Gastroesophageal sphincter (tissue), 4 donors: ENCODE measurements at places on chromosomes 1 and 21. TPM values are rescaled to one million over a fixed set of nuclear protein-coding genes. Genes with fewer than 3 reads are reported as not detected.
A peak's percentile ranks its signal among the peaks of the same experiment; 100 is the strongest.

The OR6N1 gene
- total RNA-seq = not detected

The GBP6 gene
- total RNA-seq = 16.7 TPM

The FAM151A gene
- not detected for total RNA-seq

The UMODL1 gene
- total RNA-seq = not detected

The FABP3 gene
- 39.4 TPM for total RNA-seq

The PTPN7 gene
- 1.8 TPM for total RNA-seq

The KNCN gene
- total RNA-seq = not detected

The TMEM200B gene
- total RNA-seq = 22.6 TPM

GRCh38 chr1:1000357-1001056 is 610 bp upstream of the HES4 start:
- peak overlapping the region; percentile 99 for H3K27ac ChIP-seq
- peaks cover 19% of the 10 kb centered on the region for H3K4me1 ChIP-seq
- H3K4me3 ChIP-seq = peak overlapping the region; percentile 55
- peaks cover 41% of the 10 kb centered on the region for H3K27me3 ChIP-seq

- no peaks in the 10 kb centered on the region for H3K4me1 ChIP-seq
- no peaks in the 10 kb centered on the region for H3K36me3 ChIP-seq
- no peak overlapping the region for H3K27ac ChIP-seq
- no peaks in the 10 kb centered on the region for H3K27me3 ChIP-seq
- H3K4me3 ChIP-seq = no peak overlapping the region
These were observed 33.1 kb downstream of the KCNJ15 start for GRCh38 chr21:38289705-38290485.

DNA sequence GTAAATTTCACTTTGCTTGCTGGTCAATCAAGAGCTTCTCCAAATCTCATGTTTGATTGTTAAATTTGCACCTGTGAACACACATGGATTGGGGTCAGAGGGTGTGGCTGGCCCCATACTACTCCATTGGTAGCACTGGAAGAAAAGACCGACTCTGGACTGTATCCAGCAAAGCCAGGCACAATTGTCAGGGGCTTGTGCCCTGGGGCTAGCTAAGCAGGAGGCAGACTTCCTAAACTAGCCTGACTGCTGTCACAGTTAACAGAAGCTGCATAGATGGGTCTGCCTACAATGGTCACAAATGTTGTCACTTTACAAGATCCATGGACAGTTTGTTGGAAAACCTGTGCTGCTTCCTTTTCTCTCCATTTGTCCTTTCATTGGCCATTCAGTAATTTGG is 421.0 kb downstream of the DSCAM start:
- H3K27ac ChIP-seq = no peak overlapping the region
- H3K4me3 ChIP-seq = no peak overlapping the region
- no peak for ATAC-seq
- no peaks in the 10 kb centered on the region for H3K4me1 ChIP-seq

DNA sequence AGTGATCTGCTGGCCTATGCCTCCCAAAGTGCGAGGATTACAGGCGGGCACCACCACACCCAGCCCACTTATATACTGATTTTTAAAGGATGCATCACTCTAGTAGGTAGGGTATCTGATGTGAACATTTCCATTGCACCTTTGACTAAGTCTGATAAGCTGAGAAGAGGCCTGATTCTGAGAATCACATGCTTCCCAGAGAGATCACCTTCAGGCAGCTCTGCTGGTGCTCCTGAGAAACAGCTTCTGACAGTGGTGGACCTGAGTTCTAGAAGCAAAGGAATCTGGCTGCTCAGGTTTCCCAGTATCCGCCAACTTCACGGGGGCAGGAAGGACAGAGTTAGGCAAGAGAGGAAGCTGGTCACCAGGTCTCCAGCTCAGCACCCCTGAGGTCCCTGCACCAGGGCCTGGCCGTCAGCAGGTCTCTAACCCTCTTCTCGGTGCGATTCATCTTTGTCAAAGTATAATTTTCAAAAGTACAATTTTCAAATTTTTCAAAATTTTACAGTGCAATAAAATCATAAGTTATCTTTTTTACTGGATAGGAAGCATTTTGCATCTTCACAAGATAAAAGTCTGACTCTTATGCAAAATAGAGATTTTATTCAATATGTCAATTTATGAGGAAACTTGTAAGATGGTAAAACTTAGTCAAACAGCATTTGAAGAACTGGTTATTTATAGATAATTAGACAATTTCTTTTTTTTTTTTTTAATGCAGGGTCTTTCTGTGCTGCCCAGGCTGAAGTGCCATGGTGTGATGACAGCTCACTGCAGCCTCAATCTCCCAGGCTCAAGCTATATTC is 25.8 kb upstream of the MPZL1 start:
- peaks cover 5% of the 10 kb centered on the region for H3K4me1 ChIP-seq
- peaks cover 87% of the 10 kb centered on the region for H3K36me3 ChIP-seq
- no peak overlapping the region for H3K27ac ChIP-seq

DNA sequence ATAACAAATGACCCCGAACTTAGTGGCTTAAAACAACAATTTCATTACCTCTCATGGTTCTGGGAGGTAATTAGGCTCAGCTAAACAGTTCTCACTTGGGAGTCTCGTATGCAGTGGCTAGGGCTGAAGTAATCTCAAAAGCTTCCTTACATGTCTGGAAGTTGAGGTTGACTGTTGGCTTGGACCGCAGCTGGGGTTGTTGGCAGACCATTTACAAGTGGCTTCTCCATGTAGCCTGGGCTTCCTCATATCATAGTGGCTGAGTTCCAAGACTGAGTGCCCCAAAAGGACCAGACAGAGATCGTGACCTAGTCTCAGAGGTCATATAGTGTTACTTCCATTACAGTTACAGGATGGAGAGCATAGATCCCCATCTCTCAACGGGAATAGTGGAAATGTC is 2.4 kb upstream of the POGZ start:
- H3K27ac ChIP-seq = no peak overlapping the region
- ATAC-seq = no peak
- H3K4me3 ChIP-seq = no peak overlapping the region
- H3K4me1 ChIP-seq = no peaks in the 10 kb centered on the region
- H3K27me3 ChIP-seq = no peaks in the 10 kb centered on the region

GRCh38 chr1:56644919-56645676 is at the start of gene PRKAA2:
PRKAA2 (plus strand) TSS chr1:56645314; CDS start chr1:56645388, 74 bp downstream.
- ATAC-seq = peak; percentile 79

- peaks cover 3% of the 10 kb centered on the region for H3K4me1 ChIP-seq
- H3K27ac ChIP-seq = no peak overlapping the region
- H3K4me3 ChIP-seq = no peak overlapping the region
- peaks cover 3% of the 10 kb centered on the region for H3K27me3 ChIP-seq
- H3K36me3 ChIP-seq = no peaks in the 10 kb centered on the region
These were observed 11.7 kb downstream of the AVPR1B start for GRCh38 chr1:206105464-206105995.

GRCh38 chr1:21311016-21311415 is 20.8 kb upstream of the ECE1 start:
- H3K36me3 ChIP-seq = no peaks in the 10 kb centered on the region
- H3K4me1 ChIP-seq = no peaks in the 10 kb centered on the region
- no peaks in the 10 kb centered on the region for H3K27me3 ChIP-seq
- no peak for ATAC-seq
- H3K4me3 ChIP-seq = no peak overlapping the region

GRCh38 chr1:93031711-93032110 is 47.4 kb upstream of the MTF2 start:
- ATAC-seq = no peak
- no peak overlapping the region for H3K27ac ChIP-seq
- H3K36me3 ChIP-seq = no peaks in the 10 kb centered on the region
- no peaks in the 10 kb centered on the region for H3K27me3 ChIP-seq

DNA sequence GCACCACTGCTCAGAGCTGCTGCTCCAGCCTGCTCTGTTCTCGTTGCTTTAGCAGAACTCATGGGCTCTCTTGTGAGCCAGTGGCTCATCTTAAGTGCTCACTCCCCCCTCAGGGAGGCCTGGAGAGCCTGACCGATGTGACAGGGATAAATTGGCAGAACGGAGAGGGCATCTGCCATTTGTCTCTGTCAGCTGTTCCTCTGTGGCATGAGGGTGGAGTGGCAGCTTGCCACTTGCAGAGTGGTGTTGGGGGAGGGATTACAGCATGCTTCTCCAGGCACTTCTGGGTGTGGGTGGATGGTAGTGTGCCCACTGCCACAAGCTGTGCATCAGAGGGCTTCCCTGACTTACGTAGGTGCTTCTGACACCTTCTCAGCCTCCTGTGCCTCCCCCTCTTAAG is 229.5 kb downstream of the PAPPA2 start:
- H3K36me3 ChIP-seq = no peaks in the 10 kb centered on the region
- H3K27ac ChIP-seq = no peak overlapping the region
- H3K4me3 ChIP-seq = no peak overlapping the region
- ATAC-seq = no peak

GRCh38 chr1:30321246-30321910 is 402.0 kb downstream of the MATN1 start:
- ATAC-seq = no peak
- H3K4me3 ChIP-seq = no peak overlapping the region
- peaks cover 84% of the 10 kb centered on the region for H3K27me3 ChIP-seq
- H3K27ac ChIP-seq = no peak overlapping the region
- H3K4me1 ChIP-seq = no peaks in the 10 kb centered on the region
- no peaks in the 10 kb centered on the region for H3K36me3 ChIP-seq

GRCh38 chr1:161258439-161259344 is at the start of gene PCP4L1:
PCP4L1 (plus strand) TSS chr1:161258745; CDS start chr1:161258975, 230 bp downstream.
- H3K4me3 ChIP-seq = peak within 1 kb of the TSS; percentile 57
- no peaks in the 10 kb centered on the region for H3K36me3 ChIP-seq
- peaks cover 46% of the 10 kb centered on the region for H3K27me3 ChIP-seq
- H3K27ac ChIP-seq = peak within 1 kb of the TSS; percentile 68
- ATAC-seq = peak; percentile 89

DNA sequence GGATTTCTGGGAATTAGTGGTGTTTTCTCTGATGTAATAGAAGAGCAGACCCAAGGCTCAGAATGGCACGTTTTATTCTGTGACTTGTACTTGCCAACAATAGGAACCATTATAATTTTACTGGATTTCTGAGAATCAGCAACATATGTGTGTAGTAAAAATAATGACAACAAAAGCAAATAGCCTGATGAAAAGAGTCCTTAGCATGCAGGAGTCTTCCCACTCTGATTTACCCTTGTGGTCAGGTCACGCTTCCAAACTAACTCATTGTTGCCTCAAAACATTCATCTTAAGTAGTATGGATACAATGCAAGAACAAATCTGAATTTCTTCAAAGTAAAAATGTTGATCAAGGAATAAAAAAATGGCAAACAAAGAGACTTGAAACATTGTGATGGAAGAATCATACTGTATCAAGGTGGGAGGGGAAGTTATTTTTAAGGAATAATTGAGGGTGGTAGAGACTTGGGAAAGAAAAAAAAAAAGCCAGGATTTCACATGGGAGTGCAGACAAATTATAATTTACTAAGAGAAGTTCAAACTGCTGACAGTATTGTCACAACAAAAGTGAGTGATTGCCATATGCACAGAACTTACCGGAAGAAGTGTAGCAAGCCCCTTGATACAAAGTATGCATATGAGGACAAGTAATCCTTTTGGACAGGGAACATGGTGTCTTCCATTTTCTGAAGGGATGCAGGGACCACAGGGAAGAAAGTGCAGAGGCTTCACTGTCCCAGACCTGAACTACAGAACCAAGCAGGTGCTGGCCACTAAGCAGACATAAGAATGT is 31.2 kb upstream of the RGL1 start:
- no peaks in the 10 kb centered on the region for H3K27me3 ChIP-seq
- no peak overlapping the region for H3K4me3 ChIP-seq
- no peak for ATAC-seq
- H3K4me1 ChIP-seq = no peaks in the 10 kb centered on the region
- H3K27ac ChIP-seq = no peak overlapping the region

- H3K36me3 ChIP-seq = no peaks in the 10 kb centered on the region
- no peak for ATAC-seq
- no peaks in the 10 kb centered on the region for H3K27me3 ChIP-seq
- no peak overlapping the region for H3K4me3 ChIP-seq
- H3K4me1 ChIP-seq = peaks cover 33% of the 10 kb centered on the region
- no peak overlapping the region for H3K27ac ChIP-seq
These were observed 269.2 kb downstream of the SDCCAG8 start for GRCh38 chr1:243525085-243525487.

- H3K27ac ChIP-seq = no peak overlapping the region
- no peak overlapping the region for H3K4me3 ChIP-seq
- H3K4me1 ChIP-seq = no peaks in the 10 kb centered on the region
- H3K27me3 ChIP-seq = no peaks in the 10 kb centered on the region
- ATAC-seq = peak; percentile 71
- no peaks in the 10 kb centered on the region for H3K36me3 ChIP-seq
These were observed 82.1 kb downstream of the PRDM2 start for GRCh38 chr1:13781907-13782633.

DNA sequence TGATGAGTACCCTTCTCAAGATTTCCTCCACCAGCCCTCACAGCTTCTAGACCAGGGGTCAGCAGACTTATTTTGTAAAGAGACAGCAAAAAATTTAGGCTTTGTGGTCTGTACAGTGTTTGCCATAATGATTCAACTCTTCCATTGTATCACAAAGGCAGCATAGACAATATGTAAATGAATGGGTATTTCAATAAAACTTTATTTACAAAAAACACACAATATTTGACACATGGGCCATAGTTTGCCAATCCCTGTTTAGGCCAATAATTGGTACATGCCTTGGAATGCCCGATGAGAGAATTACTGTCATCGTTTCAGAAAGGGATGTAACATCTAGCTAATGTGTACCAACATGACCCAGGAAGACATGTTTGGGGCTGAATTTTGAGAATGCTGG is 178.9 kb upstream of the GALNT2 start:
- H3K27ac ChIP-seq = peak overlapping the region; percentile 98
- no peak for ATAC-seq
- no peaks in the 10 kb centered on the region for H3K27me3 ChIP-seq

DNA sequence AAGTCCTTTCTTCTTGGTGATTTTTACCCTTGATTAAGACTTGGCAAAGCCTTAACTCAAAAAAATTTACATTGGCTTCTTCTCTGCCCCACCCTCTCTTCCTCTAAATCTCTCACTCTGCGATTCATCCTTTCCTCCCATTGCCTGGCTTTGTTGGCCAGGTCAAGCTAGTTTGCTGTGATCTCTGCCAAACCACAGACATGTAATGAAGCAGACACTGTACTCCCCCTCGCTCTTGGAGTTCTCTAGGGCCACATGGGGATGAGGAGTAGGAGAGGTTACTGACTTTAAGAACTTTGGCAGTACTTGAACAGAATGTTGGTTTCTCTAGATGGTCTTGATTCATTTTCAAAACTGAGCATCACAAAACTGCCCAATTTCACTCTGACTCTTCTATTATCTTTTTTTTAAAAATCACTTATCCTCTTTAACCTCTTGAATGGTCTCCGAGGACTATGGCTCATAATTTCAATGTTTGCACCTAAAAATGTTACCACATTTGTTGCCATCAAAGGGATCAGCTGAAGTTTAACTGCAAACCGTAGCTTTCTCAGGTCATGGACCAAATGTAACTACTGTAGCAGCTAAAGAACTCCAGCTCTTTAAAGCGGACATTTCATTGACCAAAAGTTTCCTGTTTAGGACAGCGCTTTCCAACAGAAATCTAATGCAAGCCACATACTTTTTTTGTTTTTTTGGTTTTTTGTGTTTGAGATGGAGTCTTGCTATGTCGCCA is 62.7 kb upstream of the IPO9 start:
- ATAC-seq = peak; percentile 73
- no peak overlapping the region for H3K4me3 ChIP-seq
- H3K36me3 ChIP-seq = no peaks in the 10 kb centered on the region
- H3K4me1 ChIP-seq = no peaks in the 10 kb centered on the region

GRCh38 chr1:206021626-206022365 is 1.9 kb downstream of the CTSE start:
- H3K4me1 ChIP-seq = no peaks in the 10 kb centered on the region
- no peak for ATAC-seq
- no peaks in the 10 kb centered on the region for H3K27me3 ChIP-seq
- no peak overlapping the region for H3K27ac ChIP-seq
